GM13976 (cell line): ENCODE measurements at places on chromosomes 16 and 17.
A peak's percentile ranks its signal among the peaks of the same experiment; 100 is the strongest.

- no peak for DNase-seq
These were observed 208.2 kb upstream of the MAF start for GRCh38 chr16:79808731-79809130.

DNA sequence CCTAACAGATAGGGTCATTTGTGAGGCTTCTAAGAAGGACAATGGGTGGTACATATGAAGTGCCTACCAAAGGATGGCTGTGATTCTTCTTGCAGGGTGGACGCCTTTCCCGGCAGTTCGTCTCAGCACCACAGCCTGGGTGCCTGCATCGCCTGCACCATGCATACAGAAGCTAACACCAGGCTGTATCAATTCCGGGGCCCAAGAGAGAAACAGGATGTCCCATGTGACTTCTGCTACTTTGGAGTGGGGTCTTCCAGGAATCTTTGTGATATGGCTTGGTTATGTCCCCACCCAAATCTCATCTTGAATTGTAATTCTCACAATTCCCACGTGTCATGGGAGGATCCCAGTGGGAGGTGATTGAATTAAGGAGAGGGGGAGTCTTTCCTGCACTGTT is 251.6 kb upstream of the TNRC6C start:
- DNase-seq: no peak

DNA sequence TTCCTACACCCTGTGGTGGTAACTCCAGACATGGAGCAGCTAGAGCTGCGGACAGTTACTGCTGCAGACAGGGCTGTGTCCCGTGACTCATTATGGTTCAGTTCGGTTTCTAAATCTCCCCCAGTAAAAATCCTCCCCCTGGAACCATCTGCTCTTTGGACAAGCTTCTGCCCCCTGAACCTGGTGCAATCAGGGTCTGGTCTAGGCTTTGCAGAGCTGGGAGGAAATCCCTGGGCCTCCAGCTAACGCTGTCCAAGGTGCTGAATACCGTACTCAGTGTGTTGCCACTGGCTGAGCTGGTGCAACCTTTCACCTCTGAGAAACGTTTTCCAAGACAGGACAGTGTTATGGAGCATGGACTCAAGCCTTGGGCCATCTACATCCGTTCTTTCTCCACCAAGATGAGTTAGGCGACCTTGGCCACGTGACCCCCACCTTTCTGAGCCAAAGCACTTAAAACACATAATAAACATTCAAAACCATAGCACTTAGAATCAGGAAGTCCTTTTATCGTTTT is 142.0 kb downstream of the CPPED1 start:
- no peak for DNase-seq

DNA sequence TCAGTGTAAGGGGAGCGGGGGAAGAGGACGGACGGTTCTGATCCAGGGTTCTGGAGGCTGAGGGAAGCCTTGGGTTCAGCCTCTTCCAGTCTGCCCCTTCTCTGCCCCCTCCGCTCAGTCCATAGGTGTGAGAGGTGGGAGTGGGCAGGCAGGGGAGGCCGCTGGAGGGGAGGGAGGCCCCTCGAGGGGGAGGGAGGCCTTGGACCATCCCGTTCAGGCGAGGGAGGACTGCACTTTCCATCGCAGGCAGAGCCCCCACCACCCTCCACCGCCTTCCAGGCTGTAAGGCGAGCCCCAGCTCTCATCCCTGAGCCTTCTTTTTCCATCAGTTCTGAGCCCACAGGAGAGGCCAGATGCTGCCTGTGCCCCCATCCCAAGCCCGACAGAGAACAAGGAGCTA is 4.2 kb upstream of the AXIN1 start:
- no peak for DNase-seq

GRCh38 chr17:59178266-59178985 is 22.9 kb downstream of the PRR11 start:
- DNase-seq: no peak

GRCh38 chr17:17028059-17028877 is 14.0 kb upstream of the MPRIP start:
- no peak for DNase-seq

- DNase-seq: no peak
These were observed 15.6 kb upstream of the SMIM5 start for GRCh38 chr17:75617675-75618074.

DNA sequence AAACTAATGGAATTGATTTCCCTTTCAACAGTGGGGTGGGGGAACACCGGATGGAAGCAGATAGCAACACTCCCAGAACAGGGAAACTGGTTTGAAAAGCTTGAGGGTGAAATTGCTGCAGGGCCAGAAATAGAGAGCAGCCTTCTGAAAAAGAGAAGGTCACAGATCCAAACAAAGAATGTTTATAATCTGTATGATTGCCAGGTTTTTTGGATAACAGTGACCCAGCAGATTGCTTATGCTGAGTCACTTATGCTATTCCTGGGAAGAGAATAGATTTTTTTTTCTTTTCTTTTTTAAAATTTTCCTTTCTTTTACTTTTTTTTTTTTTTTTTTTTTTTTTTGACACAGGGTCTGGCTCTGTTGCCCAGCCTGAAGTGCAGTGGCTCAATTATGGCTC is 641.3 kb downstream of the KCNJ2 start:
- no peak for DNase-seq

DNA sequence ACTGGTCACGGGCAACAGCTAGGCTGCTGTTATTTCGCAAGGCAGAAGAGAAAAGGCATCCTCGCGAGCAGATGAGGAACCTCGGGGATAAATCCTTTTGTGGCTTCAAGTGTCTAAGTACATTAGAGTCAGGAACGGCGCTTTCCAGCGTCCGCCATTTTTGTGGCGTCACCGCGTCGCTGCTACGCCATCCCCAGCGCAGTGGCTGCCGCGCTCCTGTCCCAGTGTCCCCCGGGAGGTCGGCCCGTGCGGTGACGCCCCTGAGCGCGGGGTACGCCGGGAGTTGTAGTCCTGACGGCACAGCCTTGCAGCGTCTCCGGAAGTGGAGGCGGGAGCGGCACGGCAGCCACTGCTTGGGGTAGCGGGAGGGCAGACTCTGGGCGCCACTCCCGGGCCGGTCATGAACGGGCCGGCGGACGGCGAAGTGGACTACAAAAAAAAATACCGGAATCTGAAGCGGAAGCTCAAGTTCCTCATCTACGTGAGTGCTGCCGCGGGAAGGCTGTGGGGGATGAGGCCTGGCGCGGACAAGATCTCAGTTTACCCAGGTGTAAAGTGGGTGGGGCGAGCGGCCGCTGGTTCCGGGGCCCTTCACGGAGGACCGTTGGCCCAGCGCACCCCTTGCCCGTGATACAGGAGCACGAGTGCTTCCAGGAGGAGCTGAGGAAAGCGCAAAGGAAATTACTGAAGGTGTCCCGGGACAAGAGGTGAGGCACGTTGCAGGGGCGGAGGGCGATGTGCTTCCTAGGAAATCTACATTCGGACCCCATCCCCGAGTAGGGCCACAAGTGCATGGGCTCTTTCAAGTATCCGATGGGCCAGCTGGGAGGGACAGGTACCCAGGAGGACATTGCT is at the start of gene INO80E:
INO80E (plus strand) TSS at position 331 of the 855 bp plus-strand sequence; CDS start at position 401, 70 bp downstream.
- DNase-seq: peak; percentile 100

GRCh38 chr16:69241926-69242325 is 55.0 kb downstream of the SNTB2 start:
- no peak for DNase-seq

DNA sequence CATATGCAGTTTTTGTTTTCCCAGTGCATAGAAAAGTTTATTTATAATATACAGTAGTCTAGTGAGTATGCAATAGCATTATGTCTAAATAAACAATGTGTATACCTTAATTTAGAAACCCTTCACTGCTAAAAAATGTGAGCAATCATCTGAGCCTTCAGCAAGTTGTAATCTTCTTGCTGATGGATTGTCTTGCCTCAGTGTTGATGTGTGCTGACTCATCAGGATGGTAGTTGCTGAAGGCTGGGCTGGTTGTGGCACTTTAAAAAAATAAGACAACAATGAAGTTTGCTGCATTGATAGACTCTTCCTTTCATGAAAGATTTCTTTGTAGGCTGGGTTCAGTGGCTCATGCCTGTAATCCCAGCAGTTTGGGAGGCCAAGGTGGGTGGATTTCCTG is 13.9 kb upstream of the CAPNS2 start:
- no peak for DNase-seq

GRCh38 chr17:12549499-12550041 is 116.1 kb upstream of the MYOCD start:
- no peak for DNase-seq

DNA sequence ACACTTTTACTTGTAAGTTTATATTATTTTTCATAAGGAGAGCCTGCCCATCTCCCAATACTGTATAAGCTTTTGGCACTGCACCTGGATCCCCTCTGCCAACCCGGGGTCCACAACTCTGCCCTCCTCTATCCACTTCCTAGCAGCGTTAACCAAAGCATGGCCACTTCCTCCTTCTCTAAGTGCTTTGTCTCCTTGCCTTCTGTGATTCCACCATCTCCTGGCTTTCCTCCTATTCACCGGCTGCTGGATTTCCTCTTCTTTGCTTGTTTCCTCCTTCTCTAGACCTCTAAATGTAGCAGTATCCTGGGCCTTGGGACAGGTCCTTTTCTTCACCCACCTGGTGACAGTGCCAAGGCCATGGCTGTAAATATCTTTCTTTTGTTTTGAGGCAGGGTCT is 20.0 kb upstream of the WFIKKN2 start:
- DNase-seq: no peak

- DNase-seq: no peak
These were observed 2.0 kb downstream of the CACNA1G start for GRCh38 chr17:50562242-50563091.

DNA sequence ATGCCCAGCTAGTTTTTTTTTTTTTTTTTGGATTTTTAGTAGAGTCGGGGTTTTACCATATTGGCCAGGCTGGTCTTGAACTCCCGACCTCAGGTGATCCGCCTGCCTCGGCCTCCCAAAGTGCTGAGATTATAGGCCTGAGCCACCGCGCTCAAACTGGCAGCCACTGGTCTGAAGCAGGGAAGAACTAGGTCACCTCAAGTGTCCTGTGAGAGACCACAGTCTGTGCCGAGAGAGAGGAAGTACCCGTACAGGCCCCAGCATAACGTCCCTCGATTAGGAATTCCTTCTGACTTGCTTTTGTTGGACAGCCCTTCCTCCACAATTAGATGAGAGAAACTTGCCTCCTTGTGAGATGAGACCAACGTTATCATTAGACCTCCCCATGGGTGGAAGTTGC is 13.7 kb upstream of the CD300E start:
- no peak for DNase-seq

- DNase-seq: no peak
These were observed 2.6 kb downstream of the LHX1 start for GRCh38 chr17:36939802-36940312.

DNA sequence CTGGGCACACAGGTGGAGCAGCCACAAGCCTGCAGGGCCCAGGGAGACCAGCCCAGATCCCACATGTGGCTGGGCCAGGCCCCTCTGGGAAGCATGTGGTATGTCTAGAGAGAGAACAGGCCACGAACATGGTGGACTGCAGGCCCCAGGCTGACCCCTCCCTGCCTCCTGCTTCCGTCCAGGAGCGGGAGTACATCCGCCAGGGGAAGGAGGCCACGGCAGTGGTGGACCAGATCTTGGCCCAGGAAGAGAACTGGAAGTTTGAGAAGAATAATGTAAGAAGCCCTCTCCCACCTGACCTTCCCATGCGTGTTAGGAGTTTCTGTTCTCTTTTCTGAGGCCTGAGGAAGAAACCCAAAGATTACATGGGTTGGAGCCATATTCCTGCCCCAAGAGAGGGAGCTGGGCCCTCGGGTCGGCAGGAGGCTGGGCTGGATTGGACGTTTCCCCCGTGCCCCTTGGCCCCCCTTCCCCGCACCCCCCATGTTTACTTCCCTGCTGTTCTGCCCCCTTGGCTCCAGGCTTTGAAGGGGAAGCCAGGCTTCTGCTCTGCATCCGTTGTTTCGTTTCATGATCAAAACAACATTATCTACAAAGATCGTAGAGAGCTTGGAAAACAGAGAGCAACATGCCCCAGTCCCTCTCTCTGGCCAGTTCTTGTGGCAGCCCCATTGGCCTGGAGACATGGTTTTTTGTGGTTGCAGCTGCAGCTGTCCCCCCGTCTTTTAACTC is 5.7 kb upstream of the TCAP start:
- no peak for DNase-seq

GRCh38 chr16:77937473-77938149 is 84.7 kb upstream of the CLEC3A start:
- no peak for DNase-seq

DNA sequence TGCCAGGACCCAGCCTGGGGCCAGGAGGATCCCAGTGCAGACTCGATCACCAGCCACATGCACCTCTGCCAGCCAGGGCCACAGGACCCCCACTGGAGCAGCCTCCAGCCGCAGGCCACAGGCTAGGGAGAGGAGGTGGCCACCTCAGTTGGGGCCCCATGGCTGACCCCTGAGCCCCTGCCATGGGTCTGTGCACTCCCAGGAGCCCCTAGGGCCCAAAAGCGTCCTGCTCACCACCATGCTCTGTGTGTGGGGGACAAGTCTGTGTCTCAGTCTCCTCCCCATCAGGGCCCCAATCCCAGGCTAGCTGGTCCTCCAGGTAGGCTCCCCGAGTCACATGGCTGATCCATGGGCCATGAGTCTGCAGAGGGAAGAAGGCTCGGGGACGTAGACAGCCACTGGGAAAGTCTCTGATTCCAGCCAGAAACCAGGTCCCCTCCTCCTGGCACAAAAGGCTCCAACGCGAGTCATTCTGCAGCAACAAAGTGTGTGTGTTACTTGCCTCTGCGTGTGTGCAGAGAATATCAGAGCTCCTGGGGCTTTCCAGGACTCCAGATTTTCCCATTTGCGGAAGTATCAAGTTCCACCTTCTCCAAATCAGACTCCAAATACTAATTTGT is 6.1 kb upstream of the PRSS8 start:
- peak; percentile 48 for DNase-seq

DNA sequence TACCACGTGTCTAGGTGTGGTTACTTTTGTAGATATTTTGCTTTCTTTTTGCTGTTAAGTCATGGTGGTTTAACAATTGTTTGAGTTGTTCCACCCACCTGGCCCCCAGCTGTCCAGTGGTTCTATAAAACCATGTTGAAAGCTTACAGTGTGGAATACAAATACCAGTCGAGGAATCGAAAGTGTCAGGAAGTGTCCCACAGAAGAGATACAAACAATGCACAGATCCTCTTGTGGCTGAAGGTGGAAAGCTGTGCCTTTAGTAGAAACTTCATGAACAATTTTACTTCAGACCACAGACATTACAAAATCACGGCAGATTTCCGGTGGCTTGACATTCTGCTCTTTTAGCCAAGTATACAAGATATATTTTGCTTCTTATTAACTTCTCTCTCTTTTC is 782.4 kb upstream of the SOX9 start:
- DNase-seq: no peak

GRCh38 chr16:52545222-52545897 is 1.6 kb downstream of the TOX3 start:
- no peak for DNase-seq

- no peak for DNase-seq
These were observed 8.8 kb upstream of the TMEM238L start for GRCh38 chr17:10812674-10813073.

- no peak for DNase-seq
These were observed 36.4 kb downstream of the RHBDL3 start for GRCh38 chr17:32302037-32302436.

- no peak for DNase-seq
These were observed 1.9 kb upstream of the ITGAL start for GRCh38 chr16:30470632-30470995.

GRCh38 chr17:34755981-34756636 is 176.7 kb downstream of the TMEM132E start:
- DNase-seq: no peak
